ENCODE measurements at places on chromosomes 13 and 19.

DNA sequence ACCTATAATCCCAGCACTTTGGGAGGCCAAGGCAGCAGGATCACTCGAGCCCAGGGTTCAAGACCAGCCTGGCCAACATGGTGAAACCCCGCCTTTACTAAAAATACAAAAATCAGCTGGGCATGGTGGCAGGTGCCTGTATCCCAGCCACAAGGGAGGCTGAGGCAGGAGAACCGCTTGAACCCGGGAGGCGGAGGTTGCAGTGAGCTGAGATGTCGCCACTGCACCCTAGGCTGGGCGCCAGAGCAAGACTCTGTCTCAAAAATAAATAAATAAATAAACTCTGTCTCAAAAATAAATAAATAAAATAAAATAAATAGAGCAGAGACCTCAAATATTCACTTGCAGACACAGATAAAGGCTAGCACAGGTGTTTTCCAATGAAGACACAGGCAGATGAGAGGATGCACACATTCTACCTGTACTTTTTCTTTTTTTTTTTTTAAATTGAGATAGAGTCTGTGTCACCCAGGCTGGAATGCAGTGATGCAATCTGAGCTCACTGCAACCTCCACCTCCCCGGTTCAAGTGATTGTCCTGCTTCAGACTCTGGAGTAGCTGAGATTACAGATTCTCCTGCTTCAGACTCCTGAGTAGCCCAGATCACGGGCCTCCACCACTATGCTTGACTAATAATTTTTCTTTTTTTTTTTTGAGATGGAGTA lies 2.7 kb upstream of the RPS16 start:
- peak; percentile 73 for DNase-seq

DNA sequence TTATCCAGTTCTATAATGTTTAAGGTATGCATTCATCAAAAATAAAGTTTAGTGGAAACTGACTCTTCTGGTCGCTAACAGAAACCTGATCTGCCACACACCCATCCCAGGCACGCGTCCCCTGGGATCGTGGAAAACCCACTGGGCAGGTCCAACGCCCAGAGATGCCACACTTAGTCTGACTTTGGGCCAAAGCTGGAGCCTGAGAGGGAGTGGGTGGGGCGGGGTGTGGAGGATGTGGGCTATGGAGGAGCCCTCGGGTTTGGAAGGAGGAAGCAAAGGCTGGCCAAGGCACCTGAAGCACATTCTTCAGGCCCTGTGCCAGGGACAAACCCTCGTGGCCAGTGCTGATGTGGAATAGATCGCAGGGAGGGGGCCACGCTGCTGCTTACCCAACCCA lies 2.5 kb downstream of the IGFL1 start:
- DNase-seq: no peak

DNA sequence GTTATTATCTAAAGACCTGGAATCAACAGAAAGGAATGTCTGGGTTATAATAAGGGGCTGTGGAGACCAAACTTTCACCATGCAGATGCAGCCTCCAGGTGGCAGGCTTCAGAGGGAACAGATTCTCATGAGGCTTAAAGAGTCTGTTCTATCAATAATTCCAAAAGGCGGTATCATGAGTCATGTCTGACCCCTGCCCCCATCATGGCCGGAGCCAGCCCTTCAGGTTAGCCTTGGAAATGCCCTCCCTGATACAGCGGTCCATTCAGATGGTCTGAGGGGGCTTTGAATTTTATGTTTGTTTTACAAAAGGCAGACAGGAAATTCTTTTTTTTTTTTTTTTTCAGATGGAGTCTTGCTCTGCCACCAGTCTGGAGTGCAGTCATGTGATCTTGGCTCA lies 21.7 kb upstream of the LAMP1 start:
- DNase-seq: peak; percentile 55

GRCh38 chr13:107370015-107370785 lies 802.3 kb upstream of the ARGLU1 start:
- peak; percentile 69 for DNase-seq

GRCh38 chr19:38303517-38304351 lies at the start of gene C19orf33:
C19orf33 (plus strand) TSS chr19:38304251; CDS start chr19:38304262, 11 bp downstream.
- DNase-seq: peak; percentile 9

DNA sequence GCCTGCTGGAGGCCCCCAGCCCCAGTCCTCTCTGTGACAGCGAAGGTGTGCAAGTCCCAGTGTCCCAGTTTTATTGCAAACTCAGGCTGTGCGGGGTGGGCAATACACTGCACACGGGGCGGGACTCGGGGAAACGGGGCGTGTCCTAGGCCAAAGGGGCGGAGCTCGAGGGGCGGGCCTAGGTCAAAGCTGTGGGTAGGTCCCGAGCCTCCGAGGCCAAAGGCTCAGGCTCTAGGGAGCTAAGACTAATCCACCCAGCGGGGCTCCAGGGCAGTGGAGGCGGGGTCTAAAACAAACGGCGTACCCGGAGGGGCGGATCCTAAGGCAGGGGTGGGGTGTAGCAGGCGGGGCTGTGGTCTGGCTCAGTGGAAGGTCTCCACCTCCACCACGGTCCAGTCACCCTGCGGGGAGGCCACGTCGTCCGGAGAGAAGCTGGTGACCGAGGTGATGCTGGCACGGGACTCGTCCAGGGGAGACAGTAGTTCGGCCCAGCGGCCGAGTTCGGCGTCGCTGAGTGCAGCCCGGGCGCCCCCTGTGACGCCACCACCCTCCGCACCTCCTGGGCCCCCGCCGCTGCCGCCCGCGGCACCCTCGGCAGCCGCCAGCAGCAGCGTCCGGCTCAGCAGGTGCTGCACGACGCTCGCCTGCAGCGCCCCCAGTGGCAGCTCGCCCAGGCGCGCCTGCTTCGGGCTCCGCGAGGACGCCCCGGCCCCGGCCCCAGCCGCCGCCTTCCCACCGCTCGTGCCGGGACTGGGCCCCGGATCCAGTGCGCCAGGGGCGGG lies 5.3 kb downstream of the PRR36 start:
- DNase-seq: peak; percentile 33

- no peak for DNase-seq
Observed at GRCh38 chr13:25380082-25380481, 8.3 kb downstream of the ATP8A2 start.

DNA sequence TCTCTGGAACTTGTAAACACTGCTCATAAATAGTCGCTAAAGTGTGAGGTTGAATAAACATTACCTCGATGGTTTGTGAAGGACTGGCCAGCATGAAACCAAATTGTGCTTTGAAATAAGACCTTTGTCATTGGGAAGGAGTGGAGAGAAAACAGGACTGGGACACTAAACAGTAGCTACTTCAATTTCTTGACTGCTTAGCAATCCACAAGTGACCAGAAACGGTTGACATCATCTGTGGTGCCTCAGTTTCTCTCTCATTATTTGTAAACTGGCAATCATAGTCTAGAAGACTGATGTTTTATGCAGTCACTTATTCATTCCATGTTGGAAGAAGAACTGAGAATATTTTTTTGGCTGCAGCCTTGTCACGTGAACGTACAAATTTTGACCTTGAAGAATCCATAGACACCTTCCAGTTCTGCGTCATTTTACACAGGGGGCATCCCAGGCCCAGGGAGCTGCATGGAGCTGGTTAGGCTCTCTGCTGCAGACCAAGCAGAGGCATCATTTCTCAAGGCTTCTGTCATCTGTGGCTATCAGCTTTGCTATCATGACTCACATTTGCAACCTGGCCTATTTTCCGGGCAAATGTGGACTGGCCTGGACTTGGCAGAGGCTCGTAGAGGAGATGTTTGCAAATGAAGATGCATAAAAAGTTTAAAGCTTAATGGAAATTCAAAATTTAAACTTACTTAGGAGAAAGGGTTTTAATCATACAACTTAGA lies 391.8 kb downstream of the FGF9 start:
- no peak for DNase-seq

- peak; percentile 77 for DNase-seq
Observed at GRCh38 chr13:112606109-112607001, 18.4 kb upstream of the TUBGCP3 start.

- no peak for DNase-seq
Observed at GRCh38 chr19:32392901-32393300, 12.7 kb upstream of the DPY19L3 start.

GRCh38 chr19:41156207-41156606 lies 36.8 kb upstream of the CYP2S1 start:
- DNase-seq: no peak

GRCh38 chr19:42269478-42270345 lies 660 bp downstream of the CIC start:
- no peak for DNase-seq

- no peak for DNase-seq
Observed at GRCh38 chr13:99339230-99339721, 32.1 kb upstream of the GPR183 start.

DNA sequence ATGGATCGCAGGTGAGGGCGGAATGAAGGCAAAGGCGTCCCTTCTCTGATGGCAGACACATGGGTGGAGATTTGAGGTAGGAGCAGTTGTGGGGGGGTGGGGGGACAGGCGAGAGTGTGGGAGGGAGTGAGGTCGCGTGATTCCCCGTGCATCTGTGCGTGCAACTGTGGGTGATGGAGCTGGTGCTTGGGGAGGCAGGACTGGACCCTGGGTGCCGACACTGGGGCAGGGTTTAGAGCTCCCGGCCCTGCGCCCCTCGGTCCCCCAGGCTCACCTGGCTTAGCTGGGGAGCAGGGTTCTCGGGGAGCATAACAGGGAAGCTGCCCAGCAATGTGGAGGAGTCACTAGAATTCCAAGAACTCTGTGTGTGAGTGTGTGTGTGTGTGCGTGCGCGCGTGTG lies 3.4 kb downstream of the TMPRSS9 start:
- peak; percentile 20 for DNase-seq

DNA sequence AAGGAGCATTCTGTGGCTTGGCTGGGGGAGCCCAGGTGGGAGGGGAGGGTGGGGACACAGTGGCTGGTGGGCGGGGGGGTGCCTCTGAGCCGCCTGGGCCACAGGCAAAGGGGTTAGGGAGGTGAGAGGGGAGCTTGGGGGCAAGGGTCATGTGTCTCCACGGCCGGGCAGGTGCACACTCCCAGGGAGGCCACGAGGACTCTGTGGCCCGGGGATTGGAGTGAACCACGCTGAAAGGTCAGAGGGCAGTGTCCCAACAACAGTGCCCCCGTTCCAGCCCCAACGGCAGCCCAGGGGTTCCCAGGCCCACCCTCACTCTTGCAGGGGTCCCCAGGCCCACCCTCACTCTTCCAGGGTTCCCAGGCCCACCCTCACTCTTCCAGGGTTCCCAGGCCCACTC lies 9.6 kb downstream of the C2CD4C start:
- DNase-seq: no peak

GRCh38 chr19:46481947-46482346 lies 10.6 kb upstream of the PNMA8A start:
- DNase-seq: no peak

DNA sequence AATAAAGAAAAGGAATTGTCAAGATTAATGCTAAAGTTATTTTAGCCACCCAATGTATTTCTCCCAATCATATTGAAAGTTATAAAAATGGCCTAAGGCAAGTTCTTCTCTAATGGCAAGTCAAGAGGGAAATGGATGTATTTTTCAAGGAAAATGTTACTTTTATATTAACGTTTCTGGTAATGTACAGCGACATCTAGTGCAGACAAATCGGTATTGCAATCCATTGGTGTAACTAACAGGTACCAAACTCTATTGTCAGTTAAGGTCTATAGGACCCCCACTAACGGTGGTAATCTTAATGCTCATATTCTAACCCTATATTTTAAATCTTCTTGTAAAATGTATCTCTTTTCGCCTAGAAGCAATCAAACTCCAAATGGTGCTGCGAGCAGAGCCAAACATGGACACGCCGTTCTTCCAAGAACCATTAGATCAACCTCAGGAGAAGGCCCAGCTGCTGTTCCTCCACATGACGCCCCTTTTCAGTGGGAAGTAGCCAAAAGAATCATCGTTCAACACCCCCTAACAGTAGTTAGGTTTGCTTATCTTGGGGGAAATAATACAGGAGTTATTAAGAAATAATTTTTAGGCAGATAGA lies 98.5 kb upstream of the PABPC3 start:
- peak; percentile 22 for DNase-seq

- DNase-seq: peak; percentile 32
Observed at GRCh38 chr13:110445722-110446574, 115.6 kb downstream of the RAB20 start.

DNA sequence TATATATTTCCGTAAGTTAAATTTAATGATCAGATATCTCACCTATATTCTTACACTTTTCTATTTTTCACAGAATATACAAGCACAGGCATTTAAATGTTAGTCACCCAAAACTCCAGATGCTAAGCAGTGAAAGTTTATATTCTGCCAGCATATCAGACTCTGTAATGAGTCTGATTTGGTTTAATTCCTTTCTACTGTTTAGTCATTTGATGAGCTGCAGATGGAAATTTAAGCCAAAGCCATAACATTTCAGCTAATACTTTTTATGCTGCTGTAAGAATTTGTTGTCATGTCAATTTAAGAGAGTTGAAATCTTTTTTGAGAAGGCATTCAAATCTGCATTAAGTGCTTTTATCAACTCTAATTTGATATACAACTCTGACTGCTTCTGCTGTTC lies 8.0 kb downstream of the FRY start:
- DNase-seq: no peak
